ENCODE measurements at places on chromosomes 16 and 17.

- no peak for DNase-seq
These were observed 155.3 kb upstream of the C16orf82 start for GRCh38 chr16:26911436-26911835.

GRCh38 chr16:23537390-23537789, 19.8 kb downstream of the EARS2 start:
- no peak for DNase-seq

GRCh38 chr16:26189536-26189935, 497.8 kb downstream of the HS3ST4 start:
- DNase-seq, result no peak

DNA sequence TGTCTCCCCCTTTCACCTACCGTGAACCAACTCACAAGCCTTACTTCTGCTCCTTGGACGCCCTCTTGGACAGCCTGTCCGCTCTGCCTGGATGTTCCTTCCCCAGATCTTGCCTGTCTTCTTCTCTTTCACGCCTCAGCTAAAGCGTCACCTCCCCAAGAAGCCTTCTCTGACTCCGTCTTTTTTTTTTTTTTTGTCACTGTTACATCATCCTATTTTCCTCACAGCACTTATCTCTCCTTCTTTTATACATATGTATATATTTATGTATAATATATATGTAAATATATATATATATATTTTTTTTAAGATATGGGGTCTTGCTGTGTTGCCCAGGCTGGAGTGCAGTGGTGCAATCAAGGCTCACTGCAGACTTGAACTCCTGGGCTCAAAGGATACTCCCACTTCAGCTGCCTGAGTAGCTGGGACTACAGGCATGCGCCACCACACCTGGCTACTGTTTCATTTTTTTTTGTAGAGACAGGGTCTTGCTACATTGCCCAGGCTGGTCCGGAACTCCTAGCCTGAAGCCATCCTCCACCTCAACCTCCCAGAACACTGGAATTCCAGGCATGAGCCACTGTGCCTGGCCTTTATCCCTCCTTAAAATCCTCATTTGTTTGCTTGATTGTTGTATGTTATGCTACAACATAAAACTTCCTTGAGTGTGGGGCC, 16.5 kb upstream of the AKTIP start:
- DNase-seq, result no peak

- DNase-seq, result no peak
These were observed 33.5 kb downstream of the KANSL1 start for GRCh38 chr17:46159686-46160085.

DNA sequence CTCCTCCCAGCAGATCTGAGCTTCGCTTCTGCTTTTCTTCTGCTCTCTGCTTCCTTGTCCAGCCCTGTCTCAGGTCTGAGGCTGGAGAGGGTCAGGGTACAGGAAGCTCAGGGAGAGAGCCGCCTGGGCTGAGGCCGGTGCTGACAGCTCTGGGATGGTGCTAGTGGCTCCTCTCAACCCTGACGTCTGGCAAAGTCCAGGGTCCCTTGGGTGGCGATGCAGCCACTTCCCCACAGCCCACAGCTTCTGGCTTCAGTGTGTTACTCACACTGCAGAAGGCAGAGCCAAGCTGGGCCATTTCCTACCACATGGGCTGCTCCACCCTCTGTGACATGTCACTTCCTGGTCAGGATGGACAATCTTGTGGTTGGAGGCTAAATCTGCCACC, at the start of gene CD300C:
CD300C (minus strand) TSS at position 273 of the 388 bp plus-strand sequence. CDS start 333 bp downstream, outside the sequence.
- no peak for DNase-seq

- DNase-seq, result no peak
These were observed 348.3 kb downstream of the C16orf95 start for GRCh38 chr16:86968866-86969265.

DNA sequence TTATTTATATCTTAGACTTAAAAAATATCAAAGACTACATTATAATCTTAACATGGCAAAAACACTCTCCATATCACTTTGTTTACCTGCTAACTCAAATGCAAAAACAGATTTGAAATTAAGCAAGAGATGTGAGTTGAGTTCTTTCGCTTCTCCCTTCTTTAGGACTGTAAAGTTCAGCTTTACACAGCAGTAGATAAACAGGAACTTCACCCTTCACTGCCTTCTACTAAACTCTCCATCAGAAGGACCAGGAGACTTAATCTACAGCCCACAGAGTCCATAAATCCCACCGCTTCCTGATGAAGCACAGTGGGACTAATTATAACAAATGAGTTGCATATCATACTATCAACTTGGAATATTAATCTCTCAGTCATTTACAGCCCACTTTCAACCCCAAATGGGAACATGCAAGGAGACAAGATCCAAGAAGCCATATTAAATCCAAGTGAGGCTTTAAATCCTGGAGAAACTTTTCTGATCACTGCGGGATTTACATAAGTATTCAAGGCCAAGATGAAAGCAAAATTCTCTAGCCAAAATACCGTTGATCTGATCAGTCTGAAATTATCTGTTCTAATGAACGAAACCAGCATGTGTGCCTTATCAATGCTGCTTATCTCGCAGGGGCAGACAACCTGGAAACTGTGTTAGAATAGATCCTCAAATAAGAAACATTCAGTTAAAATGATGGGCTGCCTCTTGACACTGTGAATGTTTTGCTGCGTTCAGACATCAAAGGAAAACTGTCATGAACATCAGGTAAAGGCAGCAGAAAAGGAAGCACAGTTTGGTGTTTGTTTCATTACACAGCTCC, 1.6 kb downstream of the AMFR start:
- no peak for DNase-seq

- no peak for DNase-seq
These were observed 706 bp downstream of the TEN1 start for GRCh38 chr17:75979705-75980187.

DNA sequence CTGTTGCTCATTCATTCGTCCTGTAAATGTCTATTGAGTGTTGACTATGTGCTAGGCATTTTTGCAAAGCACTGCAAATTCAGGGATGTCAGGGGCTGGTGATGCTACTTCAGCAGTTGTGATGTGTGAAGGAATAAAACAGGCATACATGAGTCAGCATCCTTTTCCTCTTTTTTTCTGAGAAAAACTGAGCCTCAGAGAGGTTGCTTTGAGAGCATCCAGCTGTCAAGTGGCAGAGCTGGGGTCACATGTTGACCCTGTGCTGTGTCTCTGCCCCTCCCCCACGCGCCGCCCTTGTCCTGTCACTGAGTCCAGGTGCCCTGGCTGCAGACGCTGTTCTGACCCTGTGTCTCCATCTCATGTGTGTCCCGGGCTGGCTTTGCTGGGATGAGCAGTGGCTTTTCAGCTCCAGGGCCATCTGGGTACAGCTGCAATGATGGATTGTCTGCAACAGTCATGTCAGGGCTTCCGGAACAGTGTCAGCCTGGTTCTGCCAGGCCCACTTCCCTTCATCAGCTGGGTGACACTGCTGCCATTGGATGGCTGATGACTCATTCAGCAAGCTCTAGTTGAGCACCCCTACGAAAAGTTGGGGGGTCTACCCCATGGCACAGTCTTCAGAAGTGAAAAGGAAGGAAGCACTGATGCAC, 14.9 kb downstream of the SEC14L5 start:
- no peak for DNase-seq

DNA sequence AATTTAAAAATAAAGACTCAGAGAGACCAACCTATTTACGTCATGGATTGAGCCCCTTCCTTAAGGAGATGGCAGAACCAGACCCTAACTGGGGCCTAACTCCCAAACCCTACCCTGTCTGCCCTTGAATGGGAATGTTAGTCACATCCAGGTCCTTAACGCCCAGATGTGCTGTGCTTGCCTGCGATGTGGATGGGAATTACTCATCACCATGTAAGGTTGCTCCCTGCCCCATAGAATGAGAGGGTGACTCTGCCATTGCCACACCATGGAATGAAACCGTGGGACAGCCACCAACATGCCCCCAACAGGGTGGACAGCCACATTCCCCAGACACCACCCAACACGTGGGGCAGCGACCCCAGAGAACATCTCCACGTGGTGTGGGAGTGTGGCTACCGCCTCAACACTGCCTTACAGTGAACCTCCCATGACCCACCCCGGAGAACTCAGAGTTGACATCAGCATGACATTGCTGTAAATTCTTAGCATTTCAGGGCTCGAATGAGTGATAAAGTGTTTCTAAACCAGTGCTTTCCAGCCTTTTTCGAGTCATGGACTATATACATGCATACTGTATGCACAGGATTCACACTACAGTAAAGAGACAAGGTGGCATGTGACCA, 31.8 kb downstream of the SCNN1B start:
- no peak for DNase-seq

GRCh38 chr16:8847145-8847544, 21.7 kb downstream of the CARHSP1 start:
- DNase-seq, result no peak

DNA sequence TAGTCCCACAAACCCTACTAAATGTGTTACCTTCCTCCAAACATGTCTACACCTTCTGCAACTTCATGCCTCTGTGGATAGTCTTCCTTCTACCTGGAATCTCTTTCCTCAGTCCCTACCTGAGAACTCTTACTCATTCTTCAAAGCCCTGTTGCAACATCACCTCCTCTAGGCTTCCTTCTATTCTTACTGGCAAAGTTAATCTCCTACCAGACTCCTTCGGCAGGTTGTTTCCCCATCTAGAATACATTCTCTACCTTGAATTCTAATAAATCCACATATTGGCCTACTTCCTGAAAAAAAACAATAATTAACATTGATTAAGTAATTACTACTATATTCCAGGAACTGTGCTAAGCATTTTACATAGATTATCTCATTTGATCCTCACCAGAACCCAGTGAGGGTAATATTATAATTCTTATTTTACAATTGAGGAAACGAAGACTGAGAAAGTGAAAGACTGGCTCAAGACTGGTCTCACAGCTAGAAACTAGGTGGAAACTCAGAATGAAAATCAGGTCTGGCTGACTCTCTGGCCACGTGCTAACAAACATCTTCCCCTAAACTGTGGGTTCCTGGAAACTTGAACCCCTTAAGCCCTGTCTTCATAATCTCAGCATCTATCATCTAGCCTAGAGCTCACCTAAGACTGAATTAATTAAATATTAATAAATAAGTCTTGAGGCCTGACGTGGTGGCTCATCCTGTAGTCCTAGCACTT, 4.6 kb upstream of the STAT3 start:
- no peak for DNase-seq

DNA sequence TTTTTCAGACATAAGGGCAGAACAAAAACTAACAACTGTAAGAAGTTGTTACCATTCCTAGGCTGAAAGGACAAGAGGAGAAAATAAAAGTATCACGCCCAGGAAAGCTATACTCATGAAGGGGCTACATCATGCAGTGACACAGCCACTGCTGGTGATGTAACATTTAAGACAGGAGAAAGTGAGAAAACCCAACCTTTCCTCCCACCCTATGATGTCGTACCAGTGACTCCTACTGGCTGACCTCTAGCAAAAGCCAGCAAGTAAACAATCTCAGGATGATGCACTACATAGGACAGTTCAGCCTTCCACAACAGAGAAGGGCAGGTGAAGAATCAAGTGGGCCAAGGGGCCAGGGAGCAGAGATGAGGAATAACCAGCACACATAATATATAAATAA, 14.0 kb upstream of the OR1E2 start:
- no peak for DNase-seq

- DNase-seq, result no peak
These were observed 19.7 kb downstream of the TMEM11 start for GRCh38 chr17:21194226-21194625.

DNA sequence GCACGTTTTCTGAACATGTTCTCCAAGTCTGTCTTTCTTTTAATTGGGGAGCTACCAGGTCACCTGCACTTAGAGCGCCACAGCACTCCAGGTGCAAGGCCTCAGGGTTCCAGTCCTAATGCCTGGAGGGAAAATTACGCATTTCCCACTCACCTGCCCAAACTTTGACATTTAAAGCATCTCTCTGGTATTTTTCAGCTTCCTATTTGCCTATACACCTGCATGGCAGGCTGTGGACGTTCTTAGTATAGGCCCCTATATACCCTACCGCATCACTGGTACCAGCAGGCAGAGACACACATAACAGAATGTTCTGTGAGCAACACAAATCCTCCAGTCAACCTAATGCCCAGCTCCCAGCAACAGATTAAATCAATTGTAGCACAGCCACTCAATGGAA, 213.3 kb downstream of the MRTFB start:
- DNase-seq, result no peak

DNA sequence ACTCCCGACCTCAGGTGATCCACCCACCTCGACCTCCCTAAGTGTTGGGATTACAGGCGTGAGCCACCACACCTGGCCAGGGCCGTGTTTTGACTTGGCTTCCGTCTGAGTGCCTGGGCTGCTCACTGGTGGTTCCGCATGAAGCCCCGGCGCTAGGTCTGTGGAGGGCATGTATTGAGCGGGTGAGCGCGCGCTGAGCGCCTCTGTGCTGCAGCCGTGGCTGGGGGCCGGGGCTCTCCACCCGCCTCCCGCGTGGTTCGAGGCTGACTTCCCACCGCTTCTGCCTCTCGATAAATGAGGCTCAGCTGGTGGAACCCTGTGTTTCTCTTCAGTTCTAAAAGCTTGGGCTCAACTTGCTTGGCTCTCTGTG, 38.9 kb upstream of the ATP2A3 start:
- no peak for DNase-seq

DNA sequence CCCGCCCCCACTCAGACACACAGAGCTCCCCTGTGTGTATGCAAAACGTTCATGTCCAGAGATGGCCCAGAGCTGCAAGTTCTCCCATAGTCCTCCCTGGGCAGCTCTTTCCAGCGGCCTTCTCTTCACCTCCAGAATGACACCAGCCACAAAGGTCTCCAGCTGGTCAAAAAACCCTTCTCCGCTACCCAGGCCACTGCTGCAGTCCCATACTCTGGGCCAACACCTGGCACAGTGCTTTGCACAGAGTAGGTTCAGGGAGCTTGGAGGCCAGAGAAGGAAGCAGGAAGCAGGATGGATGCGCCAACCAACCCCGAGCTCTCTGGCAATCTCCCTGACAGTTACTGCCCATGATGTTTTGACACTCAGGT, 1.1 kb upstream of the STAT5B start:
- peak; percentile 47 for DNase-seq

DNA sequence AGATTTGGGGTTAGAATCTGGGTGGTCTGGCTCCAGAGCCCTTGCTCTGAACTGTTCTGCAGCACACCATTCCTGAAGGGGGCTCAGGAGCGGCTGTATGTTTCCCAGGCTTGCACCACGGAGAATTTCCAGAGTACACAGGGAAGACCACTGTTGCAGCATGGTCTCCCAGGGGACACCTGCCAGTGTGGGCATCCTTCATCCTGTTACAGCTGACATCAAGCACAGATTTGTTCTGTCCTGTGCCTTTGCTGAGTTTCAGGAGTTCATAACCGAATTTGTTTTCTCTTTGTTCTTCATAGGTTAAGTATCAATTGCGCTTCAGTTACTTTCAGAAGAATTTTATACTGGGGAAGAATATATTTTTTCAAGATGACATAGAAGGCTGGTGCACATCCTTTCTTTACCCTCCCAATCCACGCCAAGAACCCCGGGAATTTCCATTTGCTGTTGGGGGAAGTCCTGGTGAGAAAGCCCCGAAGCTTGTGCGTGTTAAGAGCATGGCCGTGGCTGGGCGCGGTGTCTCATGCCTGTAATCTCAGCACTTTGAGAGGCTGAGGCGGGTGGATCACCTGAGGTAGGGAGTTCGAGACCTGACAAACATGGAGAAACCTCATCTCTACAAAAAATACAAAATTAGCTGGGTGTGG, 26.3 kb upstream of the ABCA3 start:
- DNase-seq, result no peak

- no peak for DNase-seq
These were observed 28.6 kb downstream of the SMARCE1 start for GRCh38 chr17:40618754-40619625.

- no peak for DNase-seq
These were observed 144.1 kb upstream of the KCNJ18 start for GRCh38 chr17:21548236-21548635.

GRCh38 chr16:80372341-80372740, 168.5 kb upstream of the DYNLRB2 start:
- DNase-seq, result no peak
